ENCODE measurements at places on chromosomes 7 and 10.

DNA sequence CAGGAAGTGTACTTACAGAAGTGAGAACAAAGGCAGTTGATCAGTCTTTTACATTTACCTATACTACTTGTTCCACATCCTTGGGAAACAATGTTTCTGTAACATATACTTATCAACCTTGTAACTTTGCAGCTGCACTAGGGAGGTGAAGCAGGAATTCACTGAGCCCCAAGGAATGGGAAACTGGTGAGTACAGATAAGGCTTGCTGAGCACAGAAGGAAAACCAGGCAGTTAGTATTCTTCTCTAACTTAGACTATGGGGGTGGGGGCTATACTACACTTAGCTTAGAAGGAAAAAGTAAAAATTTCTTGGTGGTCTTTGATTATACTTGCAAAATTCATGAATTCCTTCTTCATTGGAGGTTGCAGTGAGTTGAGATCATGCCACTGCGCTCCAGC, 6.9 kb upstream of the ZNF33A start:
- no peak for DNase-seq

DNA sequence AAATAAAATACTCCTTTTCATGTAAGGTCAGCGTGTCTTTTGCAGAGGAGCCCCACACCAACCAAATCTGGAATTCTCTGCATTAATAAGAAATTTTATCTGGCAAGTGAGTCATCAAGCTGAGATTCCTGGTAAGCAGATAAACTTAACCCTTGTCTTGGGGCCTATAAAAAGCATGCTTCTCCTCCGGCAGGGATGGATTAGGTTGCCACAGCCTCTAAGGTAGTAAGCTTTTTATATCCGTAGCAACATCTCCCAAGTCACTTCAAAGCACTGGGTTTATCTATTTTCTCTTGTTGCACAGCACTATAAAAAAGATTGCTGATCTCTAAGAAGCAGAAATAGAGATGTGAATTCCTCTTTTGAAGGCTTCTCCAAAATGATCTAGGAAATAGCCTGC, 202.8 kb upstream of the NOBOX start:
- no peak for DNase-seq

DNA sequence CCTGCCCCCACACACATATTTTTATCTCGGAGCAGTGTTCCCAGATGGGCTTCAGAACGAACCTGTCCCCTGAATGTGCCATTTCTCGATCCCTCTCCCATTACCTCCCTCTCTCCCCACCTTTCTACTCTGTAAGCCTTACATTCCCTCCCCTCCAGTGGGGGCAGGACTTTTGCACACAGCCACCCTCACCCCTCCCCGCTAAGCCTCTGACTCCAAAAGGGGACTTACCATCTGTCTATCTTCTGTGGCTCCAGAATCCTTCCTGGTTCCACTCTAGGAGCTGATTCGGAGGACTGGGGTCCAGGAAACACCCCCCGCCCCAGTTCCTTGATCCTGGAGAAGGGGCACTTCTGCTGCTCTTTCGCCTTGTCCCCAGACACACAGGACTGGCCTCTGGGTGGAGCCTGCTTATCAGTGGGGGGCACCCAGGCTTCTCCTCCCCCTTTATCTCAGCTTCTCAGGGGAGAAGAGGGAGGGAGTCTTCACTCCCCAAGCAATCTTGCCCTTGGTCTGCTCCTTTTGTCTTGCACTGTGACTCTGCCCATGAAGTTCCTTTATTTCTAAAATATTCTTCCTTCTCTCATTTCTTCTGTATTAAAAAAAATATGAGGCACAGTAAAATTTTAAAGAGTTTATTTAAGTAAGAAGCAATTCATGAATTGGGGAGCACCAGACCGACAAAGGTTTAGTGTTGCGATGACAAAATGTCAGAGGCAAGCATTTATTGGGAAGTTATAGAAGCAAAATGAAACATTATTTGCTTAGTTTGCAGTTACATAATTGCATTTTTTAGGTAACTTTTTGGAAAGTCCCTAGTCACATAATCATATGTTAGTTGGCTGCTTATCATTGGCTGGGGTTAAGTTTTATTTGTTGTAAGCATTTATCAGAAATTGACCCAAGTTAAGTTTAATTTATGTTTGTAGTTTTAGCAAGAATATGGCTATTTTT, at the start of gene KEL:
Gene KEL (minus strand): TSS at position 391 of the 954 bp plus-strand sequence. CDS start 157 bp downstream, at position 234.
- no peak for DNase-seq

DNA sequence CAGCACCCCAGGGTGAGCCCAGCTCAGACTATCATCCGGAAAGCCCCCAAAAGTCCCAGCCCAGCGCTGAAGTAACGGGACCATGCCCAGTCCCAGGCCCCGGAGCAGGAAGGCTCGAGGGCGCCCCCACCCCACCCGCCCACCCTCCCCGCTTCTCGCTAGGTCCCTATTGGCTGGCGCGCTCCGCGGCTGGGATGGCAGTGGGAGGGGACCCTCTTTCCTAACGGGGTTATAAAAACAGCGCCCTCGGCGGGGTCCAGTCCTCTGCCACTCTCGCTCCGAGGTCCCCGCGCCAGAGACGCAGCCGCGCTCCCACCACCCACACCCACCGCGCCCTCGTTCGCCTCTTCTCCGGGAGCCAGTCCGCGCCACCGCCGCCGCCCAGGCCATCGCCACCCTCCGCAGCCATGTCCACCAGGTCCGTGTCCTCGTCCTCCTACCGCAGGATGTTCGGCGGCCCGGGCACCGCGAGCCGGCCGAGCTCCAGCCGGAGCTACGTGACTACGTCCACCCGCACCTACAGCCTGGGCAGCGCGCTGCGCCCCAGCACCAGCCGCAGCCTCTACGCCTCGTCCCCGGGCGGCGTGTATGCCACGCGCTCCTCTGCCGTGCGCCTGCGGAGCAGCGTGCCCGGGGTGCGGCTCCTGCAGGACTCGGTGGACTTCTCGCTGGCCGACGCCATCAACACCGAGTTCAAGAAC, 1.1 kb downstream of the VIM start:
- no peak for DNase-seq

- no peak for DNase-seq
Observed at GRCh38 chr10:74752371-74753040, 73.9 kb upstream of the KAT6B start.

DNA sequence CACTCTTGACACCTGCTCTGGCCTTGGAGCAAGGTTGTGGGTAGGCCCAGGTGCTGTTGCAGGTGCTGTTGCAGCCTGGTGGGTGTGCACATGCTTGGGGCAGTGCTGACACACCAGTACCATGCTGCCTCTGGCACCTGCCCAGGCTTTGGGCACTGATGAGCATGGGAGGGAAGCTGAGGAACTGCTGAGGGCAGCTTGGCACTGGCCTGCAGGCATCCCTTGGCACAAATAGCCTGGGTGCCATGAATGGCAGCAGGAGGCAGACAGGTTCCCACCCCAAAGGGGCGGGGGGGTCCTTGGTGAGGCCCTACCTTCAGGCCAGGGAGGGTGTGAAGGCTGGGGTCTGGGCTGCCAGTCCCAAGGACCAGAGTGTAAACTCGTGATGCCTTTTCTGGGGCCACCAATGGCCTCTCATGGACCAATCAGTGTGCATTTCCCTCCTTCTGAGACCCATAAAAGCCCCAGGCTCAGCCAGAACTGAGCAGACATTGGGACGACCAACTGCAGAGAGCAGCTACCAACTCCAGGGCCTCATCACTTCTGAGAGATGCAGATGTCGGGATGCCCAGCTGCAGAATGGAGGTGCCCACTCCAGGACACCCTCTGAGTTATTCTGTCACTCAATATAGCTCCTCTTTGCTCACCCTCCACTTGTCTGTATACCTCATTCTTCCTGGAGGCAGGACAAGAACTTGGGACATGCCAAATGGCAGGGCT, 547.4 kb downstream of the ZWINT start:
- no peak for DNase-seq

GRCh38 chr10:17662193-17663138, 18.5 kb downstream of the STAM start:
- DNase-seq = no peak

DNA sequence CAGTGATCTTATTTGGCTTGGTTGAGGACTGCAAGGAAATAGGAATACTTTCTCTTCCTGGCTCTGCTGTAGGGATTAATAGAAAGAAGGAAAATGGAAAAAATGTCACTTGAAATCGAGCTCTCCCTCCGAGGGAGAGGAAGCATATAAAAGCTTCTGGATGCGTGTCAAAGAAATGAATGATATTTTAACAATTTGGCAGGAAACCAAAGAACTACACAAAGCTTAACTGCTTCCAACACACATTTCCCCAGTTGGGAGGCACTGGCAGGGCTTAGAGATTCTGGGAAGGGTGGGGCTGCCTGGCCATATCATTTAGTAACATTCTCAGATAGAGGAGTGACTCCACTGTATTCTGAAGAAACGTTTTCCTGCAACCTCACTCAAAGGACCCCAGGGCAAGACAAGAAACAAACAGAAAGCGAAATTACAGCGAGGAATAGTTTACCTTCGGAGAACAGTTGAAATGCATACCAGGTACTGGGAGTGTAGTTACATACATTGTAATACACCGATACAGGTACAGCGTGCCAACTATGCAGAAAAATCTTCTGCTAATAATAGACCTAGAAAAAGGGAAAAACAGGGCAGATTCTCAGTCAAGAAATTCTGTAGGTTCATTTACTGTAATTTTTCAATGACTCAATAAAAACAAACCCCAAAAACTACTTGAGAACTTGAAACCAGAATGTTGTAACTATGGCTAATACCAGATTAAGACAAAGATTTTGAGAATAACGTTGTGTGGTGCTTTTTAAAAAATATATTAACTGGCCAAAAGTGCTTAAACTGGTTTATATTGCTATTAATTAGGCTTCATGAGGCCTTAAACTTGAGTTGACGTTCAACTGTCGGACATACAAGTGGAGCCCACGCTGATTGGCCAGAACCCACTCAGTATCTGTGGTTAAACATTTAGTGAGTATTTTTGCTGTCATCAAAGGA, 75.7 kb upstream of the ASAH2 start:
- DNase-seq = no peak

- no peak for DNase-seq
Observed at GRCh38 chr10:73182568-73182967, 14.6 kb downstream of the FAM149B1 start.

DNA sequence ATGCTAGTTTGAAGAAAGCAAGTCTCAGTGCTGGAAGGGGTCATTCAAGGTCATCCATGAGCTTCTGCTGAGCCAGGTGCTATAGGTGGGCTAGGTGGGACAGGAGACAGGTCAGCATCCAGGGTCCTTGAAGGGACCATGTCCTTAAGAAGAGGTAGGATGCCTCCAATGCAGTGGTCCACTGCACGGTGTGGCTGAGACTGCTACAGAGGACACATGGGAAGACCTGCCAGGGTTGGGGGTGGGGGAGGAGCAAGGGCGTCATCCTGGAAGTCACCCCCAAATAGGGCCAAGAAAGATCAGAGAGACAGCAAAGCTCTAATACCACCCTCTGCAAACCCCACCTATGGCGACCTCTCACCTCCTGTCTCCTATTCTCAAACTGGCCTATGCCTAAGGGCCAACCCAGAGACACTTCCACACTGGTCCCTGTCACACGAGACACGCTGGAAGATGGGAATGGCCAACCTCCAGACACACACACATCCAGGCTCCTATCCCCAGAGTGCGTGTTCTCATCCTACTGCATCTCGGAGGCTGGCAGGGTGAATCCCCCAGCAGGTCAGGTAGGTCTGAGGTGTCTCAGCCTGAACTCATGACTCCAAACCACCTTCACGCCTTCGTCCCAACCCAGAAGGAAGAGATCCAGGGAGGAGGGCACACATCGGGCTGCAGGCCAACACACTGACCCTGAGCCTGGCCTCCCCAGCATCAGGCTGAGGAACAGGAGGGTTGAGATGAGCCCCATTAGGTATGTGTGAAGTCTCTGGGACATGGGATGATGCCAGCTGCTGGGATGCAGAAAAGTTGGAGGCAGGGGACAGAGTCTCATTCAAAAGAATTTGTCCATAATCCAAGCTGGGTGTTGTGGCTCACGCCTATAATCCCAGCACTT, 5.6 kb upstream of the PPP1R35 start:
- DNase-seq = no peak

- DNase-seq = no peak
Observed at GRCh38 chr10:119658274-119658673, 7.1 kb downstream of the BAG3 start.

DNA sequence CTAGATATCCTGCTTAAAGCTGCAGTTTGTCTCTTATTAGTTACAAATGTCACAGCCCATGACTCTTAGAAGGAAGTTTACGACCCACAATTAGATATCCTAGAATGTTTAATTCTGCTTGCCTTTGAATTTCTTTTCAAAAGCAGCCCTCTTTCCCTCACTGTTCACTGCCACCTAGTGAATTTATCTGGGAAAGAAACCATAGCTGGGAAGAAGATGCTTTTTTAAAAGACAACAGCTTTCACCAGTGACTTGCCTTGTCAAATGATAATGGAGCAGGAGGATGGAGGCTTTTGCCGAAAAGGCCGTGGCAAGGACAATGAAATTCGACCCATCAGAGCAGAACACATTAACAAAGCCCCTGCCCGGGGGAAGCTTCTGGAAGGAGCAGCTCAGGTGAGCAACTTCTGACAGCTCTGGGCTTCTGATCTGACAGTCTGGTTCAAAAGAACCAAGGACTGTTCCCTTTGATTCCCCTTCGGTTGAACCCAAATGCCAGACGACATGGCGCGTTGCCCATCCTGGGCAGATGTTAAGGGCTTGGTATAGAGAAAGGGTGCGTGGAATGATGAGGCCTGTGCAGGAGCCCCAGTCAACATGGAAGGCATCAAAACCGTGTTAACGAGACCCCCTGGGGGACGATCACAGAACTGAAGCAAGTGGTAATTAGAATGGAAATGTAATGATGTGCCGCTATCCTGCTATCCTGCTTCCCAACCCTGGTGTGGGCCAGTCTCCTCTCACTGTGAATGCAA, 236.8 kb downstream of the FRMD4A start:
- DNase-seq = no peak

DNA sequence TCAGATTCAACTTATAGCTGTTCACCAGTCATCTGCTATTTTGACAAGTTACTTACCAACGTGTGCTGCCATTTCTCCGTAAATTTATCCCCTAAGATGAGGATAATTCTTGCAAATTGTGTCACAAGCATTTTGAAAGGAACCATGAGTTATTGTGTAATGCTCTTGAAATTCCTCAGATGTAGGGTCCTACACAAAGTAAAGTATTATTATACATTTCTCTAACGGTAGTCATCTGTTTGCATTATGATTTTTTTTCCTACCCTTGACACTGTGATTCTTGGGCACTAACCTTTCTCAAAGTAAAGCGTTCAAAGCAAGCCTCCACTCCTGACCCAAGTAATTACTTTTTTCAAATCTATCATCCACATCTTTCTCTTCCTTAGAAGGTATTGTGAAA, 8.1 kb downstream of the HERC4 start:
- no peak for DNase-seq

- no peak for DNase-seq
Observed at GRCh38 chr7:17601921-17602320, 303.5 kb downstream of the AHR start.

Measured in NCI-H774 (cell line).